ENCODE measurements at places on chromosomes 12 and 14.

- DNase-seq, result no peak
Measured at GRCh38 chr12:107584563-107584962, 101.0 kb upstream of the PWP1 start.

- DNase-seq, result no peak
Measured at GRCh38 chr14:52740751-52741150, 10.8 kb downstream of the STYX start.

- no peak for DNase-seq
Measured at GRCh38 chr12:28512876-28513275, 322.6 kb downstream of the CCDC91 start.

DNA sequence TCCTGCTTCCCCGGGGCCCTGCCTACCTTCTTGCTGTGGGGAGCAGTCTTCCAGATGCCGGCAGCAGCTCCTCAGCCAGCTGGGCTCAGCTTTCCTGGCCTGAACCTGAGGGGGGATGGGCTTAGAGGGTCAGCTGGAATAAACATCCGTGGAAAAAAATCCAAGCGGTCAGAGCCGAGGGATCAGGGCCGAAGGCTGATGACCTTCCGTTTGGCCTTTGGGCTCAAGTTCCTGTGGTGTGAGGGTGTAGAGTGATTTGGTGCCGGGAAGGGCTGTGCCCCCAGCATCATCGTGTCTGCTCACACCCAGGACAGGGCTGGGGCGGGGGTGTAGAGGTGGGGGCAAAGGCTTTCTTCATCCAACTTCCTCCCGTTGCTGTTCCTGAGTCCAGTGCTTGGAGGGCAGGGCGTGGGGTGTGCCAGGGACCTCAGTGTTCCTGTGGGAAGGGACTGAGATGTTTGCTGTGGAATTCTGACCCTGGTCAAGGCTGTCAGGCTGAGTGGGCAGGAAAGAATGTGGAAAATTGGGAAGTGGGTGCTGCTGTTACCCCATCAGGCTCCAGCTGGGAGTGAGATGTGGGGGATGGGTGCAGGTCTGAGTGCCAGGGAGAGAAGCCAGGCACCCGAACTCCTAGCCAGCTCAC is 2.6 kb downstream of the SMIM41 start:
- no peak for DNase-seq

- DNase-seq, result no peak
Measured at GRCh38 chr12:101599771-101600484, 5.2 kb downstream of the MYBPC1 start.

GRCh38 chr12:122875590-122876220 is 20.2 kb downstream of the VPS37B start:
- no peak for DNase-seq

GRCh38 chr12:123337070-123337469 is 27.6 kb downstream of the SBNO1 start:
- DNase-seq, result no peak

DNA sequence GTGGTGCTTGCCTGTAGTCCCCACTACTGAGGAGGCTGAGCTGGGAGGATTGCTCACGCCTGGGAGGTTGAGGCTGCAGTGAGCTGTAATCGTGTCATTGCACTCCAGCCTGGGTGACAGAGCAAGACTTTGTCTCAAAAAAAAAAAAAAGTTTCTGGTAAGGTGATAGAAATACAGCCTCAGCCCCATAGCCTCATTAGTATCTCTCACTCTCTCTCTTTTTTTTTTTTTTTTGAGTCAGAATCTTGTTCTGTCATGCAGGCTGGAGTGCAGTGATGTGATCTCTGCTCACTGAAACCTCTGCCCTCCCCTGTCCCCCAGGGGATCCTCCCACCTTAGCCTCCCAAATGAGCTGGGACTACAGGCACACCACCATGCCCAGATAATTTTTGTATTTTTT is 19.2 kb downstream of the MTHFD1 start:
- DNase-seq, result no peak

GRCh38 chr12:118715647-118716046 is 265.7 kb upstream of the SRRM4 start:
- no peak for DNase-seq

DNA sequence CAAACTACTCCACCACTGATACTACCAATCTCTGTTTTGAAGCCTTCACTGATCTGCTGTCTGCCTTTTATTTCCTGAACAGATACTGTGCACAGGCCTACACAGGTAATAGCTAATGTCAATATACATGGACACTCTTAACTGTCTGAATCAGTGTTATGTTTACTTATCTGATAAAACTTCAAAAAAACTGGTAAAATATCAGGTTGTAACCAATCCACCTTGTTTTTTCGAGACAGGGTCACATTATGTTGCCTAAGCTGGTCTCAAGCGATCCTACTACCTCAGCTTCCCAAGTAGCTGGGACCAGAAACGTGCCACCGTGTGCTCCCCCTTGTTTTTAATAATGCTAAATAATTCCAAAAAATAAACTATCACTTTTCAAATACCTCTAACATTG is 43.5 kb downstream of the HECTD1 start:
- no peak for DNase-seq

DNA sequence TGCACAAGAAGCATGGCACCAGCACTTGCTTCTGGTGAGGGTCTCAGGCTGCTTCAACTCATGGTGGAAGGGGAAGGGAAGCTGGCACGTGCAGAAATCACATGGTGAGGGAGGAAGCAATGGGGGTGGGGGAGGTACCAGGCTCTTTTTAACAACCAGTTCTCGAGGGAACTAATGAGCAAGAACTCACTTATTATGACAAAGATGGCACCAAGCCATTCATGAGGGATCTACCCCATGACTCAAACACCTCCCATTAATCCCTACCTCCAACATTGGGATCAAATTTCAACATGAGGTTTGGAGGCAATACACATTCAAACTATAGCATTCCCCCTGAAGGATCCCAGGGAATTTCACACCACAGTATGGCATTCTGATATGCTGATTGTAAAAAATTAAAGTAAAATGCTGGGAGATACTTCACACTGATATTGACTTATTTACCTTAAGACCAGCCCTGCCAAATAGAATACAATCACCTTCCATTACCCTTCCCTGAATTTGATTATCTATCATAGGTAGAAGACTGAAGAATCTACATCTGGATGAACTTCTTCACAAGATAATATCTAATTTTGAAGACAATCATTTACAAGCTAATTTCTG is 201.7 kb upstream of the PLXNC1 start:
- no peak for DNase-seq

Measured in activated CD4-positive, alpha-beta T cell treated with anti-CD3 and anti-CD28 coated beads, Interleukin-2, amount 50 U/mL, for 4 hours (primary cell).